ENCODE measurements at places on chromosomes 4 and X. TPM values are rescaled to one million over a fixed set of nuclear protein-coding genes. Genes with fewer than 3 reads are reported as not detected.
A peak's percentile ranks its signal among the peaks of the same experiment; 100 is the strongest.

The GAGE1 gene
- total RNA-seq, result not detected

The PRDM8 gene
- total RNA-seq, result 0.82 TPM

GRCh38 chr4:142168181-142168580 lies 531.8 kb downstream of the IL15 start:
- no peaks in the 10 kb centered on the region for H3K27me3 ChIP-seq
- H3K4me1 ChIP-seq, result no peaks in the 10 kb centered on the region
- no peak overlapping the region for H3K4me3 ChIP-seq
- no peak for DNase-seq

GRCh38 chr4:37976507-37976906 lies 16.3 kb downstream of the PTTG2 start:
- no peaks in the 10 kb centered on the region for H3K27me3 ChIP-seq
- DNase-seq, result no peak
- H3K4me3 ChIP-seq, result peak overlapping the region; percentile 76
- peak overlapping the region; percentile 86 for H3K27ac ChIP-seq
